Stimulated activated CD4-positive, alpha-beta T cell treated with anti-CD3 and anti-CD28 coated beads, Interleukin-1b, Interleukin-23, amount 100 ng/mL, for 48 hours (primary cell): ENCODE measurements at places on chromosomes 4 and X.

DNA sequence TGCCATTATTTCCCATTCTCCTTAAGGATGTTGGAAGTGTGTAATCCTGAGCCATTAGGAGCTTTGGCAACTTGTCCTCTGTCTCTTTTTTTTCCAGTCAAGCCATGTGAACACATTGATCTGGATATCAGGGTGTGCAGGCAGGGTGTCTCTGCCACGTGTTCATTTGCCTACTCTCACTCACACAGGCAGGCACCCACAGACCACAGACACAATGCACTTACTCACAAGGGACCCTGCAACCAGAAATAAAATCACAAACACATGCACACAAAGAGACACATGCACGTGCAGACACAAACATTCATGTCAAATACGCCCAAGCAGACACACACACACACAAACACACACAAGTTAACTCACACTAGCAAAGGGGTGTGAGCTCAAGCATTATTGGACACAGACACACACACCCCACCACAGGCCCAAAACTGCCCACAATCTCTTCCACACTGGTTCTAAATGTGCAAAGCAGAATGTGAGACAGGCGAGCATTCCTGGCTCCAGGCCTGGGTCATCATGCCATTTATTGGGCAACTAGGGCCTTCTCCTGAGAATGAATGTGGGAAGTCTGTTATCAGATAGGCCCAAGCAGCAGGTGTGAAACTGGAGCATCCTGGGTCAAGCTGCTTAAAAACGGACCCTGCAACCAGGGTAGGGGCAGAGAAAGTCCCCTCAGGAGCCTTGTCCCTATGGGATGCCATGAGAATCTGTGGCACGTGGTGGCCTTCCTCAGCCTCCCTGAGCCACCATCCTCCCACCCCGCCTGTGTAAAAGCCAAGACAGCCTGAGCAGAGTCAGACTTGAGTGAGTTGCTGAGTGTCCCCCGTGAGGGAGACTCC, 63.4 kb downstream of the NBDY start:
- no peak for DNase-seq

- DNase-seq = no peak
These were observed 6.8 kb upstream of the IQSEC2 start for GRCh38 chrX:53288189-53288588.

GRCh38 chr4:163701916-163702315, 207.4 kb downstream of the TMA16 start:
- DNase-seq = no peak

DNA sequence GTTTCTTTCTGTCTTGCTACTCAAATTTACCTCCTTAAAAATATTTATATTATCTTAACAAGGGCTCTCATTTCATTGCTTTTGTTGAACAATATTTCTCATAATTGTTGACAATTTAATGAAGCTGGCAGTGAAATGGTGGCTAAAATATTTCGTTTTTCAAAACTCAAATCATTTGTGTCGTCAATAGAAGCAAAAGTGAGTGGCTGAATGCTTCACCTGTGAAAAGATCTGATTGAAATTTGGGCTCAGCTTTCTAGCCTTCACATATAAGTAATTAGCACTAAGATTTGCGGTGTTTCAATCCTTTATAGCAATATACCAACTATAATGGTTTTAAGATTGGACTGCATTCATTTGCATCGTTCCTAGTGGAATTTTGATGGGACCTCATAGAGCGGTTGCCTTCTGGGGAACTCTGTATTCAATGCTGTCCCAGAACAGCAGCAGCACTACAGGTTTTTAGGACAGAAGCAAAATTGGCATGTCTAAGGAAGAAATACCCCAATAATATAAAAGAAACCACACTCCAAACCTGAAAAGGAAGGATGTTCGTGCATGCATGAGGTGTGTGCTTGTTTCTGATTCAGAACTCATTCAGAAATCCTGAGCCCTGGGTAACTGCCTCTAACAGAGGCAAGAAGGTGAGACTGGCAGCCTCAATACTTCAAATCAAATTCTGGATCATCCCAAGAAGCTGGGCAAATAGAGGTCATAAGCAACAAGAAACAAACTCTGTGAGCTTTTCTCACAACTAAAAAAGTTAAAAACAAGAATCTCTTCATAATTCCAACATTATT, 2.5 kb downstream of the CXCL1 start:
- DNase-seq = no peak

DNA sequence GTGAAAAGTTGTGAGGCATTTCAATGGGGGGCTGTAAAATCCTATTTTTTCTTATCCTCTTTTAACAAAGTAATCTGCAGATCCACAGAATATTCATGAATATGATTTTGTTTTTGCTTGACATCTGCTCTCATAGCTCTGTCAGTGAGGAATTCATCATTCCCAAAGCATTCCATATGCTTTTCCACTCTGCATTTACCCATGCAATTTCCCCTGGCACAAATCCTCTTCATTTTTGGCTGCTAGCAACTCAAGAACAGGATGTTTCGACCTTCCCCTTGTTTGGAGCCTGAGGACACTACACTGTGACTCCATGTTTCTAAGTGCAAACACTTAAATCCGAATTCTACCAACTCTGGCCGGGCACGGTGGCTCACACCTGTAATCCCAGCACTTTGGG, 48.5 kb downstream of the KLHL15 start:
- DNase-seq = no peak

DNA sequence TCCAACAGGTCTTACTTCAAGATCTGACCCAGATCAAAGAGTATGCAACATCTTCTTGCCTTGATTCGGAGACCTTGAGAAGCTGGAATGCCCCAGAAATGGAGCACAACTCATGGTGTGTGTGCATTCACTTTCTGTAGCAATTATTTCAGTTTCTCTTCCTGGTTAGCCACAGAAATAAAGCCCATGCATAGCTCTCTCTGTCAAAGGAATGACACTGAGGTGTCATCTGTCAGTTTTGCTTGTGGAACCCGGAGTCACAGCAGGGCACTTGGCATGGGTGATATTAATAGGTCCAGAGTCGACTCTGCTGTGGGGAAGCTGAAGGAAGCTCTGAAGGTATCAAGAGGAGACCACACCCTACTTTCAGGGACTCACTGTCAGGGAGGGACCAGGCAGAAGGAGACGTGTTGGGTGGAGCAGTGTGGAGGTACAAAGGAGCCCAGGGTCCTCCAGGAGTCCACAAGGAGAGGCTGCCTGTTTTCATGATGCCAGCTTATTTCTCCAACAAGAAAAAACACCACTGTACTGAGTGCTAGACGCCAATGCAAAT, 10.7 kb downstream of the CLNK start:
- no peak for DNase-seq

DNA sequence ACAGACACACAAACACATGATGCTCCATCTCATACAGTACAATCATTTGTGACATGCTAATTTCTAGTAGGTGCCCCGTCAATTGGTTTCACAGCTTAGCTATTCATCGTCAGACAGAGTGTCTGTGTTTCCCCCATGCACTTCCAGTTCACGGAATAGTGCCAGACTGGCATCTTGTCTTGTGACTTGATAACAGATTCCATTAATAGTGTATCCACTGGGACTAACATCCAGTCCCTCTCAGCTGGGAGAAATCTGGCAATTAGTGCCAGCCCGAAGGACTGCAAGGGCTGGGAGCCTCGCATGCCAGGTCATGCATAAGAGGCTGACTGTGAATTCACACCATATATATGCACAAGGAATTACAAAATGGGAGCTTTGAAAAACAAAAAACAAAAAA, 20.2 kb upstream of the GATB start:
- DNase-seq = no peak

GRCh38 chr4:175884048-175884447, 72.0 kb upstream of the GPM6A start:
- DNase-seq = no peak

DNA sequence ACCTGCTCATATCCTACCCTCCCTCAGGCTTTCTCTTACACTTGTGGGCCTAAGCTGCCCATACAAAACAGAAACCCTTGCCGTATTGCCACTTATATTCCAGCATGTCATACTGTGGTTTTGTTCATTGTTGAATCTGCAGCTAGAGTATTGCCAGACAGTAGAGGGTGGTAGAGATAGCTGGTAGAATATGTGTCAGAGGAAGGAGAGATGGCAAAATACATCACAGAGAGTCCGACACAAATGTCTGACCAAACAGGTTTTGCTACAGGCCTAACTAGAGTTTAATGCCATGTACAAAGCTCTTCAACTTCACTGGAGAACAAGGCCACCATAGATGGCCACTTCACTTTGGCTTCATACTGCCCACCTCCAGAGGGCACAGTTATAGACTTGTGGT, 160.1 kb downstream of the EFHC2 start:
- DNase-seq = no peak

DNA sequence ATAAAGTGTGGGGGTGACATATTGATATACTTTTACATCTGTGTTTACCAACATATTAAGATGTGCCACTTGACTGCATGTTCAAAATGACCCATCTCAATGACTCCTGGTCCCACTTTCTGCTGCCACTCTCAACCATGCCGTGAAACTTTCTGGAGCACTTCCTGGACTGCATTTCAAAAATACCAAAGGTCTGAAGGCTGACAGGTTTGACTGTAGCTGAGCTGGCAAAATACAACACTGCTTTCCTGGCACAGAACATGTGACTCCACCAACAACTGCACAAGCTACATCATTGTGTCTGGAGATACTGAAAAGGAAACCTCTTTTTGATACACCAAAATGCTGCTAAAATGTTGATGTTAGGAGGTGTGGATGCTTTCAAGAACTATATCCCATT, 184.8 kb downstream of the UNC5C start:
- DNase-seq = no peak

DNA sequence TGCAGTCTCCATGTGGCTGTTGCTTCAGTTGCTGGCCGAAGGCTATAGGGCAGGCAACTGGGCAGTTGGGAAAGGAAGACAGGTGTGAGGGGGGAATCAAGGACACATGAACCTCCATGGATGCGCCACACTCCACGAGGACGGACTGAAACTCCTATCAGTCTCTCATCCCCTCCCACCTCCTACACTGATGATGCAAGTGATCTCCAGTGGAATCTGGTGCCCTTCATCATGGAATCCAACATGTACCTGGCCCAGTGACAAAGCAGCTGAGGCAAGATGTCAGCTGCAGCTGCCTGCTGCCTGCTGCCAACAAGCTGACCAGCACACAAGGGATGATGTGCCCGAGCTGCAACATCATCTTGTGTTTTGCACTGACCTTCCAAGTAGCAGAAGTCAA, 26.0 kb upstream of the MGST2 start:
- DNase-seq = no peak

- no peak for DNase-seq
These were observed 556.6 kb upstream of the DIPK2B start for GRCh38 chrX:45757272-45757671.

GRCh38 chr4:110198049-110198434, 373 bp downstream of the ELOVL6 start:
- no peak for DNase-seq

- DNase-seq = no peak
These were observed 19.7 kb downstream of the VSIG1 start for GRCh38 chrX:108064613-108065012.

DNA sequence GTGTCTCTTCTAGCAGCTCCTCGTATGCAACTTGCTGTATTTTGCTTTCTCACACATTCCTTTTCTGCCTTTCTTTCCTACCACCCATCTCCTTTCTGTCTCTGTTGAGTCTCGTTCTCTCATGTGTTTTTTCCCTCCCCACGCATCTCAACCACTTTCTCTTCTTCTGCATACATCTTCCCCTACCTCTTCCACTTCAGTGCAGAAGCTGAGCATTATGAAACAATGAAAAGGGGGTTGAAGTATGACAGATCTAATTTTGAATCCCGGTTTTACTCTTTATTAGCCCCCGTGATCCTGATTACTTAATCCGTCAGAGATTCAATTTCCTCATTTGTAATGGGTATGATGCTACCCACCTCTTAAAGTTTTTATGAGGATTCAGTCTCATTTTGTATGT, 7.3 kb downstream of the FAM241A start:
- DNase-seq = no peak

DNA sequence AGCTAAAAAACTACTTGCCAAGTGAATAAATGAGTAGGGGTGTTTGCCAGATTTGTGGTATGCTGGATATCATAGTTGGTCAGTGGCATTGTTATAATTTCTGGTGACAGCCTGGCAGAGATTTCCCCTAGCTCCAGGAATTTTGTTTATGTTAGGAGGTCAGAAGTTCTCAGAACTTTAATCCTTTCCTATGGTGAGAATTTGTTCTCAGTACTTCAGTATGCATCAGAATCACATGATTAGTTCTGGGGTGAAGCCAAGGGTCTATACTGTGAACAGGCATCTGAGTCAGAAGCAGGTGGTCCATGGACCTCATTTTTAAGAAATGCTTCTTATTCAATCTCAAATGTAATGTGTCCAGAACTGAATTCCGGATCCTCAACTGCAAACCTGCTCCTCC, 10.5 kb downstream of the RASSF6 start:
- no peak for DNase-seq

- DNase-seq = no peak
These were observed 18.9 kb upstream of the SCRG1 start for GRCh38 chr4:173417833-173418232.

DNA sequence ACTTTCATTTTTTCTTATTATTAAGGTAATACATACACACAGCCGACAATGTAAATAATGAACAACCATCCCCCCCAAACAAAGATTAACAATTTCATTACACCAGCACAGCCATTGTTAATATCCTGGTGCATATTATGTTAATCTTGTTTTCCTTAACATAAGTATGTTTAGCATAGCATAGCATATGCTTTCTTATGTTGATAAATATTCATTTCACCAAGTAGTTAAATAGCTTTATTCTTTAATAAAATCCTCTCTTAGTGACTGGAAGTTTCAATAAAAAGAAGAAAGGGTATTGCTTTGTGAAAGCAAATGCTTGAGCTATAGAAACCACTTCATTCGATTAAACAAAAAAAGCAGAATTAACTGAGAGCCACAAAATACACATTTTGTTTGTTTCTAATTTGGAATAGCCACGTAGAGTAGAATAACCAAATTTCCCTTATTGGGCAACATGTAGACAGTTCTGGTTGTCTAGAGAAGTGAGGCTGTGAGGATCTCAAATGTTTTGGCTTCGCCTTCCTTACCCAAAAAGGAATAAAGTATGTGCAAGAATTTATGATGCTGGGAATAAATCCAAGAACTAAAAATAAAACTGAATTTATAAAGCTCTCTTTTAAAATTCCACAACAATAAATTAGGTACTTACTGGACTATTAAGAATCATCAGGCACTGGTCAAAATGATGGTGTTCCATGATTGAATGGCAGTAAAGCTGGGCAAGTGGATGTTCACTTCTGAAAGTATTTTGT, 118.0 kb downstream of the PDE5A start:
- DNase-seq = no peak

DNA sequence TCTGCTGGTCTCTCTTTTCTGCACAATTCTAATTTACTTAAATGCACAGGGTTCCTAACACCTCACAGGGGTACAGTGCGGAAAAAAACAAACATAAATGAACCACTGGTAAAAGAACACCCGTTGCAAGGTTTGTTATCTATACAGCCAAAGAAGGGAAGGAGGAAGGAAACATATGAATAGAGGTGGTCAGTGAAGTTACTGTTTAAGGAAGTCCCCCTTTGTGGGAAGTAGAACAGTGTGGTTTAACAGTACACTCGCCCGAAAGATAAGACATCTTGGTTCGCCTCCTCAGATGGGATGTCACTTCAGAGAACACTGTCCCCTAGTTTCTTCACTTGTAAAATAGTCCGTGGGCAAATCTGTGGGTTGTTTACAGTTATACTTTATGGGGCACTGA, 57.5 kb downstream of the TEC start:
- DNase-seq = no peak

- peak; percentile 31 for DNase-seq
These were observed 1.3 kb upstream of the CXorf65 start for GRCh38 chrX:71107762-71108360.
